ENCODE measurements at places on chromosomes 7 and 10.

DNA sequence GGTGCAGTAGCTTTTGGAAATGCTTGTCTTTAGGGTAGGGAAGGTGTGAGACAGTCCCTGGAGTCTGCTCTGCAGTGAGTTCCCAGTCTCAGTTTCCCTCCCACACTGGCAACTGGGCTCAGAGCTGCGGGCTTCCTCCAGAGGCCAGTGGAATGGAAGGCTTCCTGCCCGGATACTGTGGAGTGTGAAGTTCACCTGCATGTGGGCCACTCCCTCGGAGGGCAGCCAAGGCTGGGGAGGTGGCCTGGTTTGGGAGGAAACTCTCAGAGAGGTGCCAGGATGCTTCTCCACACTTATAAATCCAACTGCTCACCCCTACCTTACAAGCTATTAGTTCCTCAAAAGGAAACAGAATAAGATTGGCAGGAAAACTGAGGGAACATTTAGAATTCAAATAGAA is 18.1 kb upstream of the UBE2H start:
- DNase-seq, result no peak

GRCh38 chr7:45482451-45482850 is 91.7 kb upstream of the ADCY1 start:
- DNase-seq, result no peak

DNA sequence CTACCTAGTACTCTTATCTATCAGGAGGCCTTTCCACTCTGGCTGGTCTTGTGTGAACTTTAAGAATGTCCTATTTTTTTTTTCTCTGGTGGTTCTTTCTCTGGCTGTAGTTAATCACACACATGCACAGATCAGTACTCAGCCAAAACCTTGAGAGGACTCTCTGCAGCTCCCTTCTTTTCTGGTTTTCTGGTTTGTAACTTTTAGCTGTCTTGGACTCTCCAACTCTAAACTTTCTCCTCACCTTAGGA is 54.9 kb upstream of the HELLS start:
- DNase-seq, result no peak

DNA sequence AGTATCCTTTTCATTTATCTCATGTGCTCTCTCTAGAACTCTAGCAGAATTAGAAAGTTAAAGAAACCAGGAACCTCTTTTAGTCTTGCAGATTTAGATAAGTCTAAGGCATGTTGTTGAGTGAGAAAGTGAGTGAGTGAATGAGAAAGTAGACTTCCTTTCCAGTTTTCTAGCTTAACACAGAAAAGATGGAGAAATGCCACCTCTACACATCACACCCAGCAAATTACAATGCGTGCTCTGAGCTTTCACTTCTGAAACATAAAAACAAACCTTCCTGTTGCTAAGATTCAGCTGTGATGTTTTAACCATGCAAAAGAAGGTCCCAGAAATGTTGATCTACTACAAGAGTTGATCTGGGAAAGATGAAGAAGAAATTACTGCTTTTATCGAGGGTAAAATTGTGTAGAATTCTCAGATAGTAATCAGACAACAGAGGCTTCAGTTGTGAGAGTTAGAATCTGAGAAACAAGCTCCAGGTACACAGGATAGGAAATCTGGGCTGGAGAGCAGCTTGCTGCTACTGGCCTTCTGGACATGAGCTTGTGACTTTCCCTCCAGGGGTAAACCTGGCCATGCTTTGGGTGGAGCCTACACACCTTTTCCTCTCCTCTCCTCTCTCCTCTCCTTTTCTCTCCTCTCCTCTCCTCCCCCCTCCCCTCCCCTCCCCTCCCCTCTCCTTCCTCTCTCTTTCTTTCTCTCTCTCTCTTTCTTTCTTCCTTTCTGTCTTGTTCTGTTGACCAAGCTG is 4.6 kb downstream of the CYP3A5 start:
- DNase-seq, result no peak

- DNase-seq, result no peak
Measured at GRCh38 chr7:2196381-2197378, 36.1 kb downstream of the MAD1L1 start.

DNA sequence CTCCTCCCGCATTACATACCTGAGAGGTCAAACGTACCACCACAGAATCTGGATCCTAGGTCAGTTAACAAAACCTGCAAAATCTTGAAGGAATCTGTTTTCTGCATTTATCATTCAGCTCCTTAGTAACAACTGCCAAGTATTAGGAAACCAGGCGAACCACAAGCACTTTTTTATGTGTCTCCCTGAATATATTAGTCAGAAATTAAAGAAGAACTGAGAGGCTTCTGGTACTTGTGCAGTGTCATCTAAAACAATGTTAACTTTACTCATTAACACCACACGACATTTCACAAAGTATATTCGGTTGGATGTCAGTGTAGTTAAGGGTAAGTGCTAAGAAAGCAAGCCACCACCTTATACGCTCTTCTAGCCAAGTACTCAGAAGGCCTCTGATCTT is 2.5 kb downstream of the CCDC6 start:
- DNase-seq, result peak; percentile 30

DNA sequence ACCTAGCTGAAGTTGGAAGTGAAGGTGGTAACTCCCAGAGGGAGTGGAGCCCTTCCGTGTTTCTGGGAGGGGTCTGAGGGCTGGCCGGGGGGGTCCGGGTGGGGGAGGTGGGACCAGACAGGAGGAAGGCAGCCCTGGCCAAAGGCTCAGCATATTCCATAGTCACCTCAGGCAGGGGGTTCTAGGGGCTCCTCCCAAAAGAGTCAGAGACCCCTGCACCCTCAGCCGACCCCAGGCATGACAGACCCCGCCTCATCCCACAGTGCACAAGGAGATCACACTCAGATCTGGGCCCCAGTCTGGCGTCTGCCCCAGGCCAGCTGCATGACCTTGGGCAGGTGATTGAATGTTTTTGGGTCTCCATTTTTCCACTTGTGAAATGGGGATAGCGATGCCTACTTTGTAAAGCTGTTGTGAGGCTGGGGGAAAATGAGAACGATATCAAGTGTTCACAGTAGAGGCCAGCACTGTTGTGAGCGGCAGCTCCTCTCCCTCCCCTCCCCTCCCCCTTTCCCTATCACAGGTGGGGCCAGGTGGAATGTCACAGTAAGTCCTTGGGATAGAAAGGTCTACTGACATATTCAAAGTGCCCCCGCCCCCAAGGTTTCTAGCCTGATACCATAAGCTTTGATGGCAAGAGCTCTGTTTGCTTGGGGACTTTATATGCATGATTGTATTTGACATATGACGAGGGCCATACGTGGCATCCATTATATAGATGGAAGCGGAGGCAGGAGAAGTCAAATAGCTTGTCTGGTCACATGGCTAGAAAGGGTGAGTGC is 33.3 kb downstream of the DNAJB12 start:
- DNase-seq, result no peak

GRCh38 chr10:125001313-125002046 is 59.6 kb downstream of the ZRANB1 start:
- DNase-seq, result no peak

GRCh38 chr7:148319316-148319808 is 271.2 kb upstream of the C7orf33 start:
- no peak for DNase-seq

DNA sequence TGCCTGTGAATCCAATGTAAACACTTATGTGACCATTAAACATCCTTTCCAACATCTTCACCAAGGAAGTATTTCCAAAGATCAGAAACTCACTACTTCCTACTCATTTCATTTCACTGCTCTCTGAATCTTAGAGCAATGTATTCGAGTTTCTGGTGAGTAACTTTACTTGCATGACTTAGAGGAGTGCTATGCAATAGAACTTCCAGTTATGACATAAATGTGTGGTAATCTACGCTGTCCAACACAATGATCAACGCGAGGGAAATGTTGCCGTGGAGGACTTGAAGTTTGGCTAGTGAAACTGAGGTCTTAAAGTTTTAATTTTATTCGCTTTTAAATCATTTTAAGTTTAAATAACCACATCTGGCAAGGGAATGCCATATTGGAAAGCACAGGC is 1326.3 kb downstream of the XPNPEP1 start:
- no peak for DNase-seq

DNA sequence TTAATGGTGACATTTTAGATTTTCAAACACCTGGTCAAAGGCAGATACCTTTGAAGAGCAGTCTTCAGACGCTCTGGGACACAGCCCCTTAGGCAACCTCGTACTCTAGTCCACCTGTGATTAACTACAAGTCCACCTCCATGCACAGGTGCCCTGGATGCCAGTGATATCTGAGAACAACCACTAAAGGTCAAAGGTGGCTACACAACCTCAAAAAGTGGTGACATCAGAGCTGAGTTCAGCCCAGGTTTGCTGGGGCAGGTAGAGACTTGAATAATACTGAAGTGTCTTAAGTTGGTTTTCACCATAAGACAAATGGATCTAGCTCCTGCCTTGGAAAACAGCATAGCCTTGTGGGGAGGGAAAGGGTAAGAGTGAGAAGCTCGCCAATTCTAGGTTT is 143.4 kb upstream of the ADO start:
- no peak for DNase-seq

GRCh38 chr7:154856733-154857132 is 146.2 kb downstream of the PAXIP1 start:
- DNase-seq, result no peak

DNA sequence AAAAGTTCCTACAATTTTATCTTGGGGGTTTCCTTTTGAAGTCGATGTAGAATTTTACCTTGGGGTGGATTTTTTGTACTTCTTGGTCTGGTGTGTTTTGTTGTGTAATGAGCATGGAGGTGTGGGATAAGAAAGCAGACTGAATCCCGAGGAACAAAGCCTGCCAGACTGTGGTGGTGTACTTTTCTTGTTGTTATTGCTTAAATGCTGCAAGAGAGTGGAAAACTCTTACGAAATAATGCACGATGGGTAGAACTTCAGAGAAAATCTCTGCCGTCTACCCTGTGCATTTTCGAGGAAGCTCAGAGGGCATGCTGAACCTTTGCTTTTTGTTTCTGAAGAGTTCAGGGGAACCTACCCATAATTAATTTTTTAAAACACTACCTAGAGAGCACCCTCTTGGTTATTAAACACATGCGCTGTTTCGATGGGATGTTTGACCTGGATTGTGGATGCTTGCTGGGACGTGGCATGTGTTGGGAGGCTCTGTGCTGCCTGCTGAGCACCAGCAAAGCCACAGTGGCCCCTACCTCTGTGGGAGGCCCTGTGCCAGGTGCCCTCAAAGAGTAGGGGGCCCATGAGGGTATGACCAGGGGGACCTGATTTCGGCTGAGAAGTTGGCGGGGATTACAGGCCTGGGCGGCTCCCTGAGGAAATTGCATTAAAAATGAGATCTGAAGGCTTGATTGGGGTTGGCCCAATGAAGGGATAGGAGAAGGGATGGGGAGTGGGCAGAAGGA is 94.1 kb downstream of the TCF7L2 start:
- DNase-seq, result no peak

- DNase-seq, result no peak
Measured at GRCh38 chr7:6607651-6608051, 7.8 kb upstream of the ZNF853 start.

GRCh38 chr7:55488216-55488615 is 84.1 kb downstream of the VOPP1 start:
- DNase-seq, result no peak

- DNase-seq, result peak; percentile 39
Measured at GRCh38 chr10:26779176-26779860, 81.4 kb downstream of the ABI1 start.

DNA sequence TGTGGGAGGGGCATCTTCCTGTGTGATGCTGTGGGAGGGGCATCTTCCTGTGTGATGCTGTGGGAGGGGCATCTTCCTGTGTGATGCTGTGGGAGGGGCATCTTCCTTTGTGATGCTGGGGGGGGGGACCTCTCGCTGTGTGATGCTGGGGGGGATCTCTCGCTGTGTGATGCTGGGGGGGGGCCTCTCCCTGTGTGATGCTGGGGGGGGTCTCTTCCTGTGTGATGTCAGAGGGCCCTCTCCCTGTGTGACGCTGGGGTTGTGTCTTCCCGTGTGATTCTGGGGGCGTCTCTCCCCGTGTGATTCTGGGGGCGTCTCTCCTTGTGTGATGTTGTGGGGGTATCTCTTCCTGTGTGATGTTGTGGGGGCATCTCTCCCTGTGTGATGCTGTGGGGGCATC is 27.9 kb upstream of the DPYSL4 start:
- no peak for DNase-seq

- no peak for DNase-seq
Measured at GRCh38 chr10:29669149-29669548, 34.4 kb upstream of the SVIL start.

- DNase-seq, result no peak
Measured at GRCh38 chr7:390761-391410, 100.9 kb downstream of the FOXL3 start.

GRCh38 chr10:121425623-121426022 is 172.6 kb downstream of the FGFR2 start:
- no peak for DNase-seq

DNA sequence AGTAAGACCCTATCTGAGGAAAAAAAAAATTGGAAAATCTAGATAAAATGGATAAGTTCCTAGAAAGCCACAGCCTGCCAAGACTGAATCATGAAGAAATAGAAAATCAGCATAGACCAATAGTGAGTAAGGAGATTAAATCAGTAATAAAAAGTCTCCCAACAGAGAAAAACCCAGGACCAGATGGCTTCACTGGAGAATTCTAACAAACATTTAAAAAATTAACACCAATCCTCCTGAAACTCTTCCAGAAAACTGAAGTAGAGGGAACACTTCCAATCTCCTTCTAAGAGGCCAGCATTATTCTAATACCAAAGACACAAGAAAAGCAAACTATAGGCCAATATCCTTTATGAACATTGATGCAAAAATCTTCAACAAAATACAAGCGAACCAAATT is 8.8 kb upstream of the LIMK1 start:
- no peak for DNase-seq

DNA sequence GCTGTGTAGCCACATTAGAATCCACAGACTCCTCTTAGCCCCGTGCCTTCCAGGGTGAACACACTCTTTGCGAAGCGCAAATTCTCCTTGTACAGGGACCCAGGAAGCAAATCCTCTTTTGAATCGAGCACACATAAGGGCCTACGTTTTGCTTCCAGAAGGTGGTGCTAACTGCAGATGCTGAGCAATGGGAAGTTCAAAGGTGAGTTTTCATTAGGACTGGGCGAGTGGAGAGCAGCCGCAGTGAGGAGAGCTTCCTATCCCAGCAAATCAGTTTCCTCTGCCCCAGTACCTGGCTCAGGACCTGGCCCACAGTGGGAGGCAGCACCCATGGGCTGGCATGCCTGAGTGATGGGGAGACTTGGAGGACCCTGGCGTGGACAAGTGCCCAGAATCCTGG is 23.5 kb upstream of the GPR26 start:
- DNase-seq, result no peak

DNA sequence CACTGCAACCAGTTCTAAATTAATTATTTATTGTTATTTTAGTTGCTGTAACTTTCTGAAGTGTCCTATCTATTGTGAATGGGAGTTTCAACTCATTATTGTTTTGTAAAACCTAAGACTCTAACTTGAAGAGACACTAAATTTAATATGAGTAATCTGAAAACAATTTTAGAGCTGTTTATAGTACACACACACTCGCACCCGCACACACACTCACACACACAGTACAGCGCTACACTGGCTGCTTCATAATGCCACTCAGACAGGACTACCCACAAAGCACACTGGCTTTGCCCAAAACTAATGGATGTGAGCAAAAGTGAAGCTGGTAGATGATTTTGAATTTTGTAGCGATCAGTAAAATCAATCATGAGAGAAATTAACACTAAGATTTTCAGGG is 238.9 kb upstream of the ETV1 start:
- no peak for DNase-seq

- DNase-seq, result no peak
Measured at GRCh38 chr7:157271991-157272324, 64.8 kb upstream of the DNAJB6 start.
